H4 (cell line): ENCODE measurements at places on chromosomes 4 and X. TPM values are rescaled to one million over a fixed set of nuclear protein-coding genes. Genes with fewer than 3 reads are reported as not detected.

GRCh38 chr4:125306533-125306932 lies 8.2 kb upstream of the FAT4 start:
- no peak for DNase-seq

GRCh38 chr4:73133784-73134183 lies 64.3 kb upstream of the COX18 start:
- no peak for DNase-seq

GRCh38 chr4:2059046-2059725 lies at the start of gene NAT8L:
Gene NAT8L (plus strand): TSS chr4:2059327. CDS start chr4:2059512, 185 bp downstream.
- no peak for DNase-seq

The KIT gene
- total RNA-seq, result 1.2 and 1.6 TPM in 2 replicates

The MAGEB6 gene
- 0.84 and 1.6 TPM in 2 replicates for total RNA-seq

DNA sequence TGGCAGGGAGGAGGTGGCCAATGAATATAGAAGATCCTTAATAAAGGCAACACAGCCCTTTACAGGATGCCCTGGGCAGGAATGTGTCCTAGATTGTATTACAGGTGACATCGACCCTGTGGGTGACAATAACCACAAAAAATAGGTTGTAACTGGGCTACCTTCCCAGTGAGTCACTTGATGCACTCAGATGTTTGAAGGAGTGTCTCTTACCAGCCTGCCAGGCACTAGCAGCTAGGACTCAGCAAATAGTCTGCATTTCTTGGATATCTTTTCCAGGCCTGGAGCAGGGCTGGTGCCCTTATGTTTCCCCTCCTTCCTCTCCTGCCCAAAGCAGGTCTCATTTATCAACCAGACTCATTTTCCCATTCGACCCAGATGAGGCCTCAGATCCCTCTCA lies 50.9 kb upstream of the TMEM164 start:
- DNase-seq, result no peak

- no peak for DNase-seq
Measured at GRCh38 chr4:37054531-37055077, 189.9 kb upstream of the NWD2 start.

The DCAF8L2 gene
- 6.2 and 9.0 TPM in 2 replicates for total RNA-seq

The TMEM129 gene
- 18.4 and 30.7 TPM in 2 replicates for total RNA-seq

DNA sequence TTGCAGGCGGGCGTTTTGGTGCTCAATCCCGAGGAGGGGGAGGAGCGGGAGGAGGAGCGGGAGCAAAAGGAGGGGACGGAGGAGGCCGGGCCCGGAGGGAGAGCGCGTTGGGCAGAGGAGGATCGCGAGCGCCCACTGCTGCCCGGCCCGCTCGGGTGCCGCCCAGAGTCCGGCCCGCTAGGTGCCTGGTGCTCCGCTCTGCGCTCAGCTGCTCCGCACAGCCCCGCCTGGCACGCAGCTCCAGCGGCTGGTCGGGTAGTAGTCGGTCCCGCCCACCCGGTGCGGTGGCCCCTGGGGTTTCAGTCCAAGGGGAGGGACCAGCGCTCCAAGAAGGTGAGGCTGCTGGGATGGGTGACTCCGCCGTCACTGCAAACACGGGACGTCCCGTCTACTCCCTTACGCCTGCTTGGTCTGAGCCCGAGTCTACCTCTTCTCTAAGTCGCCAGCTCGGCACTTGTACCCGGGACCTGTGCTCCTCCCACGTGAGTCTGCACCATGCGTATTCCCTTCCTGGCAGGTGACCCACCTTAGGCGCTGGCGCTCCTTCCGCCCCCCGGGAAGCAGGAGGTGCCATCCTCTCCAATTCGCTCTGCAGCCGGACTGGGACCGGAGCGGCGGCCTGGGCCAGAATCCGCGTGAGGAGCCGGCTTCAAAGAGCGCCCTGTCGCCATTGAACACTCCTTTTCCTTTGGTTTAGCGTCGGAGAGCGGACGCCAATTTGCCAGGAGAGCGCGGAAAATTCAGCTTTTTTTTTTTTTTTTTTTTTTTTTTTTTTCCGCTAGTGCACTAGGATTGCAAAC lies 405 bp upstream of the HS3ST1 start:
- peak; percentile 74 for DNase-seq

GRCh38 chrX:97682991-97683840 lies 799.5 kb downstream of the RPA4 start:
- DNase-seq, result no peak

DNA sequence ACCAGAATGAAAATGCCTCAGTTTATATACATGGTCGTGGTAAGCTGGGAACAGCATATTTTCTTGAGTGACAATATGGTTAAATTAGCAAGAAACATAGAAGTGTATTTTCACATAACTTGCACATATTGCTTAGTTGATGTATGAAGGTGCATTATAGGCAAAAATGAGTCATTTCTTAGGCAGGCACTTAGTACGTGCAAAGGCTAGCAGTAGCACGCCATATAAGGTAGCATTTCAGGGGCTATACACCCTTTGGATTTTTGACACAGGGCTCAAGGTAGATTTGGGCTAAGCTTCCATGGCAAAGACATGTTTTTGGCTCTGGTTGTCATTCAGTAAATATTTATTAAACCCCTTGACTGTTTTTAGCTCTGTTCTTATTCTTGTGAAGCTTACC lies 33.1 kb downstream of the PCDH7 start:
- DNase-seq, result peak; percentile 48

The LONRF3 gene
- 1.8 and 2.7 TPM in 2 replicates for total RNA-seq

GRCh38 chrX:131812847-131813825 lies 210.0 kb upstream of the STK26 start:
- peak; percentile 89 for DNase-seq

The KCNE5 gene
- 0.14 TPM in 1 of 2 replicates, not detected in the other for total RNA-seq

DNA sequence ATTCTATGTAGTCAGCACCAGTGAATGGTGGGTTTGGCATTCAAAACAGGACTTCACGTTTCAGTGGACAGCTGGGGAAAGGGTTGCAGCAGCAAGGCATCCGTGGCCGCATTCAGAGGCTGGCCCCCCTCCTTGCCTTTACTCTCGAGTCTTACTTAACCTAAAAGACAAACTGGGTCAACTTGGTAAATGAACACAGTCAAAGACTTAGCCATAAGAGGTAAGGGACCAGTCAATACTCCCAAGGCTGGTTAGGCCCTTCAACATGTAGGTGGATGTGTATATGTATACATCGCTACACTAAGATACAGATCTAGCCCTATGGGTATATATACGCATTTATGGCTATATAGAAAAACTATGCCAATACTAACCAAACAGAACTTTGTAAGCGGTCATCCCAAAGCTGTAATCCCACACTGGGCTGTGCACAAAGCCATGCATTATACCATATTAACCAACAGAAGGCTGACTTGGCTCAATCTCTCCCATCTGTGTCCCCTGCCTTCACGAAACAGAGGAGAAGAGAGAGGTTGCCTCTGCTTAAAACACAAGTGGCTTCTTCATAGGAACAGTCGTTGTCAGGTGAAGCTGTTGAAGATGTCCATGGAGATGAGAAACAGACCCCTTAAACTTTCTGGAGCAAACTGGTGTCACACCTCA lies 61.9 kb downstream of the TSC22D3 start:
- no peak for DNase-seq

GRCh38 chr4:156946516-156947424 lies 24.8 kb downstream of the PDGFC start:
- peak; percentile 58 for DNase-seq

The FABP2 gene
- not detected in 2 replicates for total RNA-seq

- no peak for DNase-seq
Measured at GRCh38 chr4:129998436-129999150, 902.6 kb downstream of the C4orf33 start.

GRCh38 chr4:101977076-101977475 lies 186.5 kb downstream of the BANK1 start:
- peak; percentile 89 for DNase-seq

- DNase-seq, result no peak
Measured at GRCh38 chr4:8725071-8725841, 132.7 kb downstream of the CPZ start.

- DNase-seq, result no peak
Measured at GRCh38 chr4:156830351-156830750, 141.2 kb downstream of the PDGFC start.

DNA sequence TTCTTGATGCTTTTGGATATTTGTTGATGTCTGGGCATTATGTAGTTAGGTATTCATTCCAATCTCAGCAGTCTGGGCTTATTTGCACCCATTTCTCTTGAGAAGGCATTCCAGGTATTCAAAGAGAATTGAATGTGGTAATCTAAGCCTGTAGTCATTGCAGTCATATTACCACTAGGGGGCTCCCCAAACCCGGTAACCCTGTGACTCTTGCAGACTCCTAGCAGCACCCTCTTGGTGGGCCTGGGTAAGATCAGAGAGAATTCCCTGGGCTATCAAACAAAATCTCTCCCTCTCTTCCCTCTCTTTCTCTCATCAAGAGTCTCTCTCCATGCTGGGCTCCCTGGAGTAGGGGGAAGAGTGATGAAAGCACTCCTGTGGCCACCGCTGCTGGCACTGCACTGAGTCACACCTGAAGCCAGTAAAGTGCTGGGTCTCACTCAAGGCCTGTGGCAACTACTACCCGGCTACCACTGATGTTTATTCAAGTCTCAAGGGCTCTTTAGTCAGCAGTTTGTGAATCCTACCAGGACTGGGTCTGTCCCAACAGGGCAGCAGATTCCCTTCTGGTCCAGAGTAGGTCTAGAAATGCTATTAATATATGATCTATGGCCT lies 187.7 kb upstream of the NUDT10 start:
- DNase-seq, result no peak
